ENCODE measurements at places on chromosomes 7 and 10.

GRCh38 chr10:14247377-14248116, 83.2 kb downstream of the FRMD4A start:
- no peak for DNase-seq

DNA sequence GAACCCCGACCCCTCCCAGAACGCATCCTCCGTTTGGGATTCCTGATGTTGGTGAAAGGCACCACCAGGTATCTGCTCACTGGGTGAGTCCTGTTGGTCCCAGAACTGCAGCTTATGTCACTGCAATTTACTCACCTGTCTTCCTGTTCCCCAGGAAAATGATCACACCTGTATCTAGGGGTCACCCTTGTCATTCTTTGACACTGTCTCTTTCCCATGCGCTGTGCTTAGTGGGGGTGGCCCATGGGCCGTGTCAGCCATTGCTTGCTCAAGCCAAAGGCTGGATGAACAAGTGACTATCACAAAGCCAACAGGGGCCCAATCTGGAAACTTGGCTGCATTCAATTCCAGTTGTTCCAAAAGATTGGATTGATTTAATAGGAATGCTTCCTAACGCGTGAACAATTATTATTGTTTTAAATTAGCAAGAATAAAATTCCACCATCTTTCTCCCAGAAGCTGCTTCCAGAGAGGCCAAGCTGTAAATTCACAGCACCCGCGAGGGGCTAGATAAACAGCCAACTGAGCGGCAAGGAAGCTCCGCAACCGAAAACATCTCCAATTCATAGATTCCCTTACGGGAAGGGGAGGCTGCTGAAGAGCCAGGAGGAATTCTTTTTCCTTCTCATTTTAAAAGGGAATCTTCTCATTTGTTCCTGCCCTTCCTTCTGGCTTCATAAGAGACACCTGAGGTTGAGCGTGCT, 134.8 kb upstream of the ZMIZ1 start:
- peak; percentile 4 for DNase-seq

- no peak for DNase-seq
Observed at GRCh38 chr7:140390034-140390433, 8.3 kb downstream of the SLC37A3 start.

DNA sequence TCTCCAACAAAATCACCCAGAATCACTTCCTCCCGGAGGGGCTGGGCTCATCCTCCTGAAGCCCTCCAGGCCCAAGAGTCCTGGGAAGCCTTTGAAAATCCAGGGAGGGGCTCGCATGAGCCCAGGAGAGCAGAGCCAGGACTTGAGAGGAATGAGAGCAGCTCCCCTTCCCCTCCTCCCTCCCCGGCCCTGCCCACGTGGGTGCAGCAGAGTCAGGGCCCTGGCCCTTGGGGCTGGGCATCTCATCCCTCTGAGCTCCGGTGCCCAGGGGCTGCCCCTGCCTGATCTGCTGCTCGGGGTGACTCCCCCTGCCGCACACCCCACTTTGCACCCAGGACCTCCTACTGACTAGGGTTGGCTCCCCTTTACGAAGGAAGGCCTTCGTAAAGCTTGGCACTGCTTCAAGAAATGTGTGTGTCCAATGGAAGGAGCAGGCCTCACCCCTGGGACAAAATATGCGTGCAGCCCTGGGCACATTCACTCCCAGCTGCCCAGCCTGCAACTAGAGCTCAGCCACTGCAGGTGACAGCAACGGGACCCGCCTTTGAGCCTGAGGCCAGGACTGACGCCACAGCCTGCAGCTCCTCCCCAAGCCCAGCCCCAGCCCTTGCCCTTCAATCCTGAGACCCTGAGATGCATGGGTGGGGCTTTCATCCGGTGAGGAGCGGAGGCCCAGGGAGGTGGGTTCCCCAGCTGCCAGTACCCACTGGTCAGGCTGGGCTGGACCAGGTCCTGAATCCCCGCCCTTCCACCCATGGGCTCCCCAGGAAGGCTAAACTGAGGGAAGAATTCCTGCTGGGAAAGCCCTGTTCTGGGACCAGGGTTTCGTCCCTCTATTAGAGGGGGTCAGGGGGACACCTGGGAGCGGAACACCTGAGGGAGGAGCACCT, 21.8 kb downstream of the PWWP2B start:
- no peak for DNase-seq

DNA sequence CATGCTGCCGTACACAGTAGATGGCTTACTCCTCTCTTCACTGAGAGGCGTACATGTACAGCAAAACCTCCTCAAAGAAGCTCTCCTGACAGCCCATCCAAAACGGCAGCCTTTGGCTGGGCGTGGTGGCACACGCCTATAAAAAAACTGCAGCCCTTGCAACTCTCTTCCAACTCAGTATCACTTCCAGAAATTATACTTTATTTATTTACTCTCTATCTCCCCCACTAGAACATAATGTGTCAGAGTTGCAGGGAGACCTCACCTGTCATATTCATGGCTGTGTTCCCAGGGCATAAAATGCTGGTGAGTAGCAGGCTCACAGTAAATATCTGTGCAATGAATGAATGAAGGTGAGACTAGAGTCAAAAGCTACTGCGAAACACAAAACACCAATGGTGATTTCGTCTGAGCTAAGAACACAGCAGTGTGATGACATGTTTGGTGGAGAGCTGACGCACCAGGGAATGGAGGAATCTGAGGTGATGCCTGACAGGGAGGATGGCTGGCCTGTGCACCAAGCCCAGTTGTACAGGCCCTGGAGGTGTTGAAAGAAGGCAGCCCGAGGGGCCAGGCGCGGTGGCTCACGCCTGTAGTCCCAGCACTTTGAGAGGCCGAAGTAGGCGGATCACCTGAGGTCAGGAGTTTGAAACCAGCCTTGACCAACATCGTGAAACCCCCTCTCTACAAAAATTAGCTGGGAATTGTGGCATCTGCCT, 55.3 kb downstream of the COBL start:
- DNase-seq = no peak

- no peak for DNase-seq
Observed at GRCh38 chr7:100840470-100841100, 11.9 kb upstream of the SLC12A9 start.

DNA sequence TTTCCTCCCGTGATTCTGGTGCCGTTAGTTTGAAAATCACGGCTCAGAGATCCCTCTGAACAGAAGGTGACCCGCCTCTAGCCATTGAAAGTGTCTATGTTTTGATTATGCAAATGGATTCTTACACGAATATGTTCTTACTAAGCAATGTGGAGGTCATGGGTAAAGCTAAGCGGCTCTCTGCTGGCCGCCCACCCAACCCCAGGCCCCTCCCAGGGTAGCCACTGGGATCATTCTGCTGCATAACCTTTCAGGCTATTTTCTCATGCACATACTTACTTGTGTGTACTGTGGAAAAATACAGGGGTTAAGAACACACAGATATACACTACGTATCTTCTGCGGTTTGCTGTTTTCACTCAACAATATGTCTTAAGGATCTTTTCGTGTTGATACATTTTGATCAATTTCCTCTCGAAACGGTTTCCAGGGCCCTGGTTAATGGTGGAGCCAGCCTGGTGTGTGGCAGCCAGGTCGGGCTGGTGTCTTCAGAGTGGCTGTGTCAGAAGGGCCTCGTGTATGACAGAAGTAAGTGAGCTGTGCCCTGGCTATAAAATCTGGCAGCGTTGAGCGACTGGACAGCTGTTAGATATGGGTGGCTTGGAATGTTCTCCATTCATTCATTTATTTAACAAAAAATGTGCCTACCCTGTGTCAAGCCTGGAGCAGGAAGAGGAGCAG, 29.9 kb downstream of the ZNF783 start:
- DNase-seq = no peak

- DNase-seq = no peak
Observed at GRCh38 chr10:24206334-24206733, 2.6 kb upstream of the KIAA1217 start.

DNA sequence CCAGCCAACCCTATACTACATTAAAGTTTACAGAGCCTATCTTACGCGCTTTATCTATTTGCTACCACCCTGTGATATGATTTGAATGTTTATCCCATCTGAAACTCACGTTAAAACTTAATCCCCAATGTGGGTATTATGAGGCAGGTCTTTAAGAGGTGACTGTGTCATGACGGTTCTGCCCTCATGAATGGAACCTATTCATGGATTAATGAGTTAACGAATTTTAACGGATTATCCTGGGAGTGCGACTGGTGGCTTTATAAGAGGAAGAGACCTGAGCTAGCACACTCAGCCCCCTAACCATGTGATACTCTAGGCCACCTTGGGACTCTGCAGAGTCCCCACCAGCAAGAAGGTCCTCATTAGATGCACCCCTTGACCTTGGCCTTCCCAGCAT, 37.8 kb downstream of the SRPK2 start:
- no peak for DNase-seq

DNA sequence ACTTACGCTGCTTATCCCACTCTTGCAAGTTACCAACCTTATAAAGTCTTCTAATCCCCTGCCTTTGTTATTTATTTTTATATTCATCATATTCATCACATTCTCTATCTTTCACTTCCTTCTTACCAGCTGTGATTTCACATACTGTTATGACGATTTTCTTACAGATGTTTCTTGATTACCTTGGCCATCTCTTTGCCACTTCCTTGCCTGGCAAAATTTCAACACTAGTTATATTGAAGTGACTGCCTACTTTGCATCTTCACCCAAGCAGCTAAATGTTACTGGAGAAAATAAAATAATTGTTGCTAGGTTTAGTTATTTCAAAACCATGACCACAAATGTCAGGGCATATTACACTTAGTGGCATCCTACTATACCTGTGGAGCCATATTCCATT, 8.8 kb upstream of the STEAP4 start:
- DNase-seq = no peak

GRCh38 chr7:74063223-74063641, 20.4 kb upstream of the LIMK1 start:
- no peak for DNase-seq

DNA sequence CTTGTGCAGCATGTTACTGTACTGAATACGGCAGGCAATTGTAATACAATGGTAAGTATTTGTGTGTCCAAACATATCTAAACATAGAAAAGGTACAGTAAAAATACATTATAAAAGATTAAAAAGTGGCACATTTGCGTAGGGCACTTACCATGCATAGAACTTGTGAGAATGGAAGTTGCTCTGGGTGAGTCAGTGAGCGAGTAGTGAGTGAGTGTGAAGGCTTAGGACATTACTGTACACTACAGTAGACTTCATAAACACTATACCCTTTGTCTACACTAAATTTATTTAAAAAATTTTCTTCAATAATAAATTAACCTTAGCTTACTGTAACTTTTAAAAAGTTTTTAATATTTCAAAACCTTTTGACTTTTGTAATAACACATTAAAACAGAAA, 37.5 kb downstream of the BPGM start:
- DNase-seq = no peak

DNA sequence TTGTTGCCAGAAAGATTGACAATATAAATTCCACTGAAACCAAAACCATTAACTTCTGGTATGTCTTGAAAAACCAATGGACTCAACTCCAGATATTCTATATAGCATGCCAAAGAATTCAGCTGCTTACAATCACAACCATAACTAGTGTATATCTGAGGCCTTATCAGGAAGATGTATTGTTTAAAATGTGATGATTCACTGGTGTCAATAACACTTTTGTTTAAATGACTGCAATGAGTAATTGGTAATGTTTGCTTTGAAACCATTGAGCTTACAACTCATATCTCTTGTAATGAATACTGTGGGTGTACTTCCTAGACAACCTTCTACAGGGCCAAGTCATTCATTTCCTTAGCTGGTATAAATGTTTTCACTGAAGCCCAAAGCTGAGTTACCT, 727.9 kb upstream of the KCND2 start:
- DNase-seq = no peak

DNA sequence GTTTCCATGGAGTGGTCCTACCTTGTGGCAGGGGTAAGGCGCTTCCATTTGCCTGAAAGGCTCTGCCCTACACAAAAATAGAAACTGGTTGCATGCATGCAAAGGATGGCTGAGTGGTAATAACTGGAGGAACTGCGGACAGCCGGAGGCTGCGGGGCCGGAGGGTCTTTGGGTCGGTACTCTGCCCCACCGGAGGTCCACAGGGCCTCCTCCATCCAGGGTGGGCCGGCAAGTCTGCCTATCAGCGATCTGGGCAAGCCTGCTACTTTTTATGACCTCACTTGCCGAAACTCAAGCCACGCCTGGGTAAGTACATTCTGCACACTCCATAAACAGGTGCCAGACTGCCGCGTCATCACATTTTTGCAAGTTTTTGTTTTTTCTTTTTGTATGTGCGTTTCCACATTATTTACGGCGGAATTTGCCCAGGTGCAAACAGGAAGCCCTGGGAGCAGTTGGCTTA, 30.0 kb downstream of the TACC2 start:
- no peak for DNase-seq

GRCh38 chr7:8601121-8601520, 167.7 kb downstream of the NXPH1 start:
- no peak for DNase-seq

- no peak for DNase-seq
Observed at GRCh38 chr10:65891073-65891981, 1034.5 kb upstream of the LRRTM3 start.

- no peak for DNase-seq
Observed at GRCh38 chr10:71213761-71214440, 1.5 kb downstream of the UNC5B start.

GRCh38 chr10:76554033-76554408, 1083.6 kb downstream of the KCNMA1 start:
- no peak for DNase-seq

DNA sequence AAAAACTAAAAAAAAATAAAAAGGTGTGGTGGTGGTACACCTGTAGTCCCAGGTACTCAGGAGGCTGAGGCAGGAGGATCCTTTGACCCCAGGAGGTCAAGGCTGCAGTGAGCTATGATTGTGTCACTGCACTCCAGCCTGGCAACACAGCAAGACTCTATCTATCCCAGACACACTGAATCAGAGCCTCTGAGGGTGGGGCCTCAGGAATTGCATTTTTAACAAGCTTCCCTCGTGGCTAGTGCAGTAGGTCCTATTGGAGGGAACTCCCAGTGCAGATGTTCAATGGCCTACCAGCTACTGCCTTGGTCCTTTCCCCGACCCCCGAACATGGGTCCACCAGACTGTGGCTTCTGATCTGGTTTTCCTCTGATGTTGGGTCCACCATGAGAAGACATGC, 14.9 kb downstream of the STRA8 start:
- no peak for DNase-seq

- DNase-seq = no peak
Observed at GRCh38 chr7:1355568-1356340, 103.5 kb downstream of the MICALL2 start.

- no peak for DNase-seq
Observed at GRCh38 chr10:21261842-21262294, 263.6 kb downstream of the SKIDA1 start.

DNA sequence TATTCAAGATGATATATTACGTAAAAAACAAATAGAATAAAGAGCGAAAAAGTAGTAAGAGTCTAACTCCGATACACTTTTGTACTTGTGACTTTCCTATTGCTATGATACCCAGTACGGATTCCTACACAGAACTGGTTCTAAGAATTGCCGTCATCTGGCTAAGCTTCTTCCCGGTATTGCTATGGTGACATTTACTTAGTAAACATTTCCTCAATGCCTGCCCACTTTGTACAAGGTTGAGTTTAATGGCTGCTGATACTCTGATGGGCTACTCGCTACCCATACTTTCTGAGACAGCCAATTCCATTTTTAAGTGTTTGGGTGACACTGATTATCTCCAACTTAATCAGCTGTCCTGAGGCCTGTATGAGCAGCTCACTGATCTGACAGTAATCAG, 55.6 kb downstream of the OSBPL3 start:
- DNase-seq = no peak

Measured in stimulated activated naive CD4-positive, alpha-beta T cell (primary cell).